HEK293T (cell line): ENCODE measurements at places on chromosomes 4 and X.

GRCh38 chr4:101678180-101678579 is 112.3 kb upstream of the BANK1 start:
- DNase-seq = no peak

GRCh38 chr4:163603257-163603656 is 108.8 kb downstream of the TMA16 start:
- no peak for DNase-seq

GRCh38 chr4:106583567-106583966 is 215.0 kb upstream of the GIMD1 start:
- DNase-seq = no peak

- peak; percentile 20 for DNase-seq
Observed at GRCh38 chr4:47490550-47490949, 5.5 kb downstream of the ATP10D start.

GRCh38 chrX:8971116-8971515 is 62.8 kb downstream of the FAM9B start:
- DNase-seq = peak; percentile 14

- no peak for DNase-seq
Observed at GRCh38 chrX:12139934-12140611, 1.8 kb downstream of the FRMPD4 start.

- no peak for DNase-seq
Observed at GRCh38 chr4:38606587-38606905, 57.5 kb upstream of the KLF3 start.

DNA sequence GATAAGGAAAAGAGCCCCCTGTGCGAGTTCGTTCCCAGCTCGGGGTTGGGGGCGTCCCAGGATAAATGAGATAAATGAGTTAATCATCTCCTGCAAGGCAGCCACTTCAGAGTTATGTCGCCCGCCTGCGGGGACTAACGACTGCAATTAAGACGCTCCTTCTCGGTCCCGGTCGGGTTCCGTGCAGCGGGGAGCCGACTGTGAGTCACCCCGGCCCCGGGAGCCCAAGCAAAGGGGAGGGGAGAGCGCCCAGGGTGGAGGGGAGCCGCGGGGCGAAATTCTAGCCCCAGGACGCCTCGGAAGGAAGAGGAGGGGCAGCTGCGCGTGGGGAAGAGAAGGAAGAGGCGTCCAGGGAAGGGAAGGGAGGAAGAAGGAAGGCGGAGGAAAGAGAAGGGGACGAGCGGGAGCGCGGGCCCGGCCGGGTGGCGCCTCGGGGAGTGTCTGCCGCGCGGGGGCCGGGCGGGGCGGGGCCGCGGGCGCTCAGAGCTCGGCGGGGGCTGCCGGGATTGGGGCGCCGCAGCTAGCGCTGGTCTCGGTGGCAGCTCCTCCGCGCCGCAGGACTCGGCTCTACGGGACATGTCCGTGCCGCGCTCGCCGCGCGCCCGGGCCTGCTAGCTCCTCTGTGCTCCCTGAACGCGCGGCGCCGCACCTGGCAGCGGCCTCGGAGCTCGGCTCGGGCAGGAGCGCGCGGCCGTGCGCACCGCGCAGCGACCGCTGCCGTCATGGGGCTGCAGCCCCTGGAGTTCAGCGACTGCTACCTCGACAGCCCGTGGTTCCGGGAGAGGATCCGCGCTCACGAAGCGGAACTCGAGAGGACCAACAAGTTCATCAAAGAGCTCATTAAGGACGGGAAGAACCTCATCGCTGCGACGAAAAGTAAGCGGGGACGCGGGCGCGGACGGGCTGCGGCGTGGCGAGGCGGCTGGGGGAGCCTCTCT is at the start of gene ARHGAP10:
Gene ARHGAP10 (plus strand): TSS at position 509 of the 938 bp plus-strand sequence. CDS start 214 bp downstream, at position 723.
- peak; percentile 53 for DNase-seq
